ENCODE measurements at places on chromosomes 16 and 17.

GRCh38 chr16:61926766-61927165, 109.5 kb downstream of the CDH8 start:
- DNase-seq: no peak
- no peak overlapping the region for H3K4me3 ChIP-seq
- H3K4me1 ChIP-seq: no peaks in the 10 kb centered on the region
- no peaks in the 10 kb centered on the region for H3K36me3 ChIP-seq
- H3K27me3 ChIP-seq: no peaks in the 10 kb centered on the region

DNA sequence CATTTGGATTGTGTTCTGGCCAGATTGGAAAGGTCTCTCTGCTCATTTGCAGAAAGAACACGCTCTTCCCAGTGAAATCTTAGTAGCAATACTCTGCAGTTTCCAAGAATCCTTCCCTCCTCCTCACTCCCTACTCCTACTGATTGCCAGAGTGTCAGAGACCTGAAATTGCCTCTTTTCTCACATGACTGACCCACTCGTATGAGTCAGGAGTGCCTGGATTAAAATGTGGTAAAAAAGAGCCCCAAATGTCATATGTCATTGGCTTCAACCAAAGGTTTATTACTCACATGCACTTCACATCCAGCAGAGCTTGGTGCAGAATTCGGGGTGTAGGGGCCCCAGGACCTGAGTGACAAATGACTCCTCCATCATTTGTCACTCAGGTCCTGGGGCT, 39.7 kb upstream of the IRX3 start:
- H3K4me3 ChIP-seq: no peak overlapping the region
- H3K27ac ChIP-seq: peak overlapping the region; percentile 49
- no peaks in the 10 kb centered on the region for H3K27me3 ChIP-seq
- peak; percentile 86 for DNase-seq
- peaks cover 9% of the 10 kb centered on the region for H3K4me1 ChIP-seq

DNA sequence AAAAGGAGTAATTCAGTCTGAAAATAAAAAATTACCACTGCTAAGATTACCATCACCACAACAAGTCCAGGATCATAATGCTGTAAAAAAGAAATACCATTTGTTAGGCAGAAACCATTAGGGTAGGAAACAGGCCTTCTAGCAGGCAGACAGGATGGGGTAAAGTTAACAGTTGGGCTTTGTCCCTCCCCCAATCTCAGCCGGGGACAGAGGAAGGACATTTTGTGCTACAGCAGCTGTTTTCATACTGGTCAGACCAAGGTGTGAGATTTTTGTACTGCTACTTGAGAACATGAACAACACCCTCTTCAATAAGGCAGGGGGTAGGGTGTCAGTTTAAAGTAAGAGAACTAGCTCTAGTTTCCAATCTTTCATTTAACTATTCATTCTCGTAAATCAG, 49.2 kb upstream of the ITGA2B start:
- H3K4me1 ChIP-seq: no peaks in the 10 kb centered on the region
- peak; percentile 21 for DNase-seq
- H3K36me3 ChIP-seq: peaks cover 14% of the 10 kb centered on the region

GRCh38 chr16:27723711-27724481, 174.0 kb downstream of the KATNIP start:
- H3K36me3 ChIP-seq: peaks cover 23% of the 10 kb centered on the region
- H3K27me3 ChIP-seq: no peaks in the 10 kb centered on the region
- DNase-seq: no peak
- H3K4me3 ChIP-seq: no peak overlapping the region
- no peak overlapping the region for H3K27ac ChIP-seq

DNA sequence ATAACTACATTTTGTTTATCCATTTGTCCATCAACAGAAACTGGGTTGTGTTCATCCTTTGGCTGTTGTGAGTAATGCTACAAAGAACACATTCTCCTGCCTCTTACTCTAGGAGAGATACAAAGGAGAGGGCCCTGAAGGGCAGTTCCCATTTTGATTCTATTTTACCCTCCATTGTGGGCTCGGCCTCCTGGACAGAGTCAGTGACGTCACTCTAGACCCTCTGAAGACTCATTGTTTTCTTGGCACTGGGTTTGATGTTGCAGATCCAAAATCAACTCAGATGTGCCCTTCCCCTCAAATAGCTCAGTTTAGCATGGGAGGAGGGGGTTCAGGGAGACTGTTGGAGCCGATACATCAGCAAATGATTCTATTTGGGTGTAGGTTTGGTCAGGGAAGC, 280.9 kb downstream of the UTP18 start:
- H3K36me3 ChIP-seq: no peaks in the 10 kb centered on the region
- H3K4me3 ChIP-seq: no peak overlapping the region
- no peaks in the 10 kb centered on the region for H3K4me1 ChIP-seq
- no peak for DNase-seq
- H3K27me3 ChIP-seq: no peaks in the 10 kb centered on the region

- peak; percentile 88 for DNase-seq
- H3K4me1 ChIP-seq: peaks cover 3% of the 10 kb centered on the region
- H3K4me3 ChIP-seq: no peak overlapping the region
- H3K27me3 ChIP-seq: no peaks in the 10 kb centered on the region
- H3K27ac ChIP-seq: no peak overlapping the region
Measured at GRCh38 chr17:28755486-28755885, 11.7 kb downstream of the TRAF4 start.

DNA sequence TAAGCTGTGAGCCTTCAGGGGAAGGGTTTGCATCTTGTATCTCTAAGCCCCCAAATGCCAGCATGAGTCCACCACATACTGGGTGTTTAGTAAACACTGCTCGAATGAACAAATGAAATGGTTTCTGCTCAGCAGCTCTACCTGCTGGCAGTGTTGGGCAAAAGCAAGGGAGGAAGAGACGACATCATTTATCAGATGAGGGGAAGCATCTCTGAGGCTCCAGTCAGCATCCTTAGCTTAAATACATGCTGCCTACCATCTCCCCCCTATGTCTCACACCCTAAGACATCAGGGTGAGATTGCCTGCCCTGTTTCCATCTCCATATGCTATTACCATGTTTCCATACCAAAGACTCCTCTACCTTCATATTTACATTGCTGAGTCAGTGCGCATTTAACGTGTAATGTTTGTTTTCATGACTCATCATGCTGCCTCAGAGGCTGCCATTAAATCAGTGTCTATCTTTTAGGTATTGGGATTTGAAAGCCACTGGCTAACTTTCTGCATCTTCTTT, 379.8 kb downstream of the UTP18 start:
- no peaks in the 10 kb centered on the region for H3K4me1 ChIP-seq
- no peak overlapping the region for H3K4me3 ChIP-seq
- no peak overlapping the region for H3K27ac ChIP-seq
- no peaks in the 10 kb centered on the region for H3K36me3 ChIP-seq
- DNase-seq: no peak

- H3K27me3 ChIP-seq: no peaks in the 10 kb centered on the region
- peak; percentile 4 for DNase-seq
- no peak overlapping the region for H3K4me3 ChIP-seq
- H3K4me1 ChIP-seq: peaks cover 40% of the 10 kb centered on the region
- H3K36me3 ChIP-seq: no peaks in the 10 kb centered on the region
- peak overlapping the region; percentile 52 for H3K27ac ChIP-seq
Measured at GRCh38 chr17:71631483-71631882, 489.3 kb upstream of the SOX9 start.

DNA sequence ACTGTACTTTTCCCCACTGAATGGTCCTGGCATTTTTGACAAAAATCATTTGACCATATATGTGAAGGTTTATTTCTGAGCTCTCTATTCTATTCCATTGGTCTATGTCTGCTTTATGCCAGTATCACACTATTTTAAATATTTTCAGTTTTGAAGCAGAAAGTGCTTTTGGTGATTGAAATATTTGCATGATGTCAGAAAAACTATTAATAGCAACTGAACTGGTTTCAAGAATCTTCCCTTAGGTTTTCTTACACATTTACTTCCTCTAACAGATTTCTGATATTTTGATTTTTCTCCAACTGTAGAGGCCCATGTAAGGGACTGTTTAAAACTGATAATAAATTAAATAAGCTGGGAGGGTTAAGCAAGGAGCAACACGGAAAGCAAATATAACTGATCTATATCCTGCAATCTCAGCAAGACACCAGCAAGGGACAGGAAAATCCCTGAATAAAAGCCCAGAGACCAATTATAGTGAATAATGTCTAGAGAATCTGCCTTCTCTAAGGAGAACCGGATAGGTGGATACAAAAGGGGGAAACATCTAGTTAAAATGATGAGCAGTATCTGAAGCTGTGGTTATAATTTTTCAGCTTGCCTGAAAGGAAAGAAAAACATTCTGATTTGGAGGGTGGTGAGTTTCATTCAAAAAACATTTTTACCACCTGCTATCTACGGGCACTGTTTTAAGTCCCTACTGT, 80.9 kb upstream of the STAC2 start:
- H3K27me3 ChIP-seq: no peaks in the 10 kb centered on the region
- no peaks in the 10 kb centered on the region for H3K36me3 ChIP-seq
- peak; percentile 92 for DNase-seq
- H3K4me3 ChIP-seq: no peak overlapping the region
- peak overlapping the region; percentile 63 for H3K27ac ChIP-seq

GRCh38 chr16:31225193-31225592, 8.3 kb upstream of the PYDC1 start:
- peak; percentile 50 for DNase-seq
- H3K27ac ChIP-seq: no peak overlapping the region
- peaks cover 5% of the 10 kb centered on the region for H3K27me3 ChIP-seq
- no peaks in the 10 kb centered on the region for H3K36me3 ChIP-seq
- no peaks in the 10 kb centered on the region for H3K4me1 ChIP-seq

DNA sequence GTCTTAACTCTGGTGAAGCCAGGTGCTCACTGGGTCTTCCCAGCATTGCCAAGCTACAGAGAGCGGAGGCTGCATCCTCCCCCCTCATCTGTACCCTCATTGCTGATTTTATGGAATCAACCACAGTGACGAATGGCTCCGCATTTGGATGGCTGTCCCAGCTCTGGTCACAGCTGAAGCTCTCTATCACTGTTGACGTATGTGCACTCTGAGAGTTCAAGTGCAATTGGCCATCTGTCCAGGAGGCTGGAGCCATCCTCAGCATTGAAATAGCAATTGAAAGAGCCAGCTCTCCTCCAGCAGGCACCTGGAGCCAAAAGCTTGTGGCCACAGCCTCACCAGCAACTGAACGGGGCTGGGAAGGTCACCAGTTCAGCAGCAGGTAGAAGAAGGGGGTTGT, 494.1 kb downstream of the TMEM114 start:
- no peaks in the 10 kb centered on the region for H3K36me3 ChIP-seq
- H3K4me3 ChIP-seq: no peak overlapping the region
- H3K27me3 ChIP-seq: no peaks in the 10 kb centered on the region
- DNase-seq: no peak
- H3K4me1 ChIP-seq: no peaks in the 10 kb centered on the region

GRCh38 chr17:43418441-43419374, 19.9 kb downstream of the ARL4D start:
- H3K27me3 ChIP-seq: no peaks in the 10 kb centered on the region
- peak overlapping the region; percentile 25 for H3K4me3 ChIP-seq
- DNase-seq: peak; percentile 96
- H3K27ac ChIP-seq: peak overlapping the region; percentile 78
- peaks cover 26% of the 10 kb centered on the region for H3K4me1 ChIP-seq

GRCh38 chr16:8878523-8878911, 3.6 kb upstream of the LITAFD start:
- H3K4me3 ChIP-seq: peak overlapping the region; percentile 3
- H3K4me1 ChIP-seq: peaks cover 9% of the 10 kb centered on the region
- no peaks in the 10 kb centered on the region for H3K36me3 ChIP-seq
- H3K27me3 ChIP-seq: no peaks in the 10 kb centered on the region
- peak; percentile 94 for DNase-seq

DNA sequence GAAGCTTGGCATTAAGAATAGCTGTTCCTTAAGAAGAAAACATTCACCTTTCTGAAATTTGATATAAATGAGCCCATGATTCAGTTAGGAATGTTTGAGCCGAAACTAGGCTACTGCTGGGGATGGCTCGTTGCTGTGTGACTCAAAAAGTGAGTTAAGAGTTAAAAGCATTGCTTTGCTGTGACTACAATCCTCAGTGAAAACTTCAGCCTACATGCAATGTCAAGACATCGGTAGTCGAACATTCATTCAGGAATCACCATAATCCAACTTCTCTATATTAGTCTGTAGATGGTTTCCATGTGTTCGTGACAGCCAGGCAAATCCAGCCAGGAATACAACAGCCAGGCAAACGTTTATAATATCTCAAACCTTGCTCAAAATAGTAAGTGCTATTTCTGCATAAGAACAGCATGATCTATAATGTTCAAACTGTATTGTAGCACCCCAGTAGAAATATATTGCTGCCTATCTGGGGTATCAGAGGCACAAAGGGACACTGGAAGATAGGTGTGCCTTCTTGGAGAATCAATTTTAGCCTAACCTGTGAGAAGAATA, 1225.1 kb downstream of the CDH8 start:
- H3K4me3 ChIP-seq: no peak overlapping the region
- H3K4me1 ChIP-seq: no peaks in the 10 kb centered on the region
- no peak overlapping the region for H3K27ac ChIP-seq
- DNase-seq: no peak
- no peaks in the 10 kb centered on the region for H3K36me3 ChIP-seq

DNA sequence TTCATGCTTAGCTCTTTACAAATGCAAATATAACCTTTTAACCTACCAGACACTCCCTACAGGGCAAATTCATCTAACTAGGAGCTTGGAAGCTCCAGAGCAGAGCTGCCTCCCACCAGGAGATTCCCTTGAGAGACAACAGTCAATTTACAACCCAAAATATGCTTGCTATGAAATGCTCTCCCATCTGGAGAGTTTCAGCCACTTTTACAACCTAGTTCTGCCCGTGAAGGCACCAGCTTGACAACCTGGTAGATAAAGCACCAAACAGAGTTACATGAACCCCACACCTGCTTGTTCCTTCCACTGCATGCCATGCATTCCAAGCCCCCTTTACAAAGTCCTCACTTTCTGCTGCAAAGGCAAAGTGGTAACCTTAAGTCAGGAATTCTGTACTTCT, 215.3 kb upstream of the KIF2B start:
- H3K4me1 ChIP-seq: no peaks in the 10 kb centered on the region
- no peaks in the 10 kb centered on the region for H3K36me3 ChIP-seq
- H3K27ac ChIP-seq: no peak overlapping the region
- DNase-seq: no peak

- H3K4me1 ChIP-seq: no peaks in the 10 kb centered on the region
- H3K27me3 ChIP-seq: peaks cover 3% of the 10 kb centered on the region
- no peak overlapping the region for H3K4me3 ChIP-seq
- peak; percentile 89 for DNase-seq
- no peak overlapping the region for H3K27ac ChIP-seq
Measured at GRCh38 chr17:3929181-3929580, 12.9 kb upstream of the P2RX1 start.

GRCh38 chr16:67144943-67145342, 5.9 kb downstream of the B3GNT9 start:
- H3K4me1 ChIP-seq: no peaks in the 10 kb centered on the region
- H3K27me3 ChIP-seq: no peaks in the 10 kb centered on the region
- peaks cover 84% of the 10 kb centered on the region for H3K36me3 ChIP-seq
- H3K4me3 ChIP-seq: no peak overlapping the region

Data from osteoblast (primary cell).